CD4-positive, alpha-beta memory T cell (primary cell): ENCODE measurements at places on chromosomes 2 and 18.
A peak's percentile ranks its signal among the peaks of the same experiment; 100 is the strongest.

DNA sequence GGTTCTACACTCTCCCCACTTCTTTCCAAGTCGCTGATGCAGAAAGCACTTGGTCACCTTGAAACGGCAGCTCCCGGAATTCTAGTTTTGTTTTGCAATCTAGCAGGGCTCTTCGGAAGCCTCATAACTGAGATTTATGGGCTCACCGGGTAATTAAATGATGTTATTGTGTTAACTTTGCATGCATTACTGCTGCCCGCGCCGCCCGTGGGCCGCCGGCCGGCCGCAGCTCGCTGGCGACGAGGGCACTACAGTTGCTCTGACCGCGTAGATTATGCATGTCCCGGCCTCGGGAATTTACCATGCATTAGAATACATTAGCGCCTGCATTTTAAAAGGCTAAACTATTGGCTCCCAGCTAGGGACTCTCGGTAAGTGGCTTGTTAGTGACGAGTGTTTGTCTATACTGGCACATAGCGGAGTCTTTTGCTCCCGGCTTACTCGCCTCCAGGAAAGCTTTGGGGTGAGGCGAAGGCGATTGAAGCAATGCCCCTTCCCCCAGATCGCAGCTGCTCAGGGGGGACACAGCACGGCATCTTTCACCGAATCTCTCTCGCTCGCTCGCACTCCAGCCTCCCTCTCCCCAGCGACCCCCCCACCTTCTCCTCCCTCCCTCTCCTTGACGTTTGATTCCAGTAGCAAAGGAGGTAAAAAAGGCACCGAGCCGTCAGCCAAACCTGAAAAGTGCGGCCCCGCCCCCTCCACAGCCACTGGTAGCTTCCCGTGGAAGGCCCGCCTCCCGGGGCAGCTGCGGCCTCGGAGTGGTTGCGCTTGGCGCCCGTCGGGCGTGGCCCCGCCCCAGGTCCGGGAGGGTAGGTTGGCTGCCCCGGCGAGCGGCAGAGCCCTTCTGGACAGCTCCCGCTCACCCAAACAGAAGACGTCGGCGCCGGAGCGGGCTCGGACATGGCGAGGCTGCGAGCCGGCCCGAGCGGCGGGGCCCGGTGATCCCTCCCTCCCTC lies at the start of gene ONECUT2:
ONECUT2 (plus strand) TSS at position 839 of the 959 bp plus-strand sequence. CDS start 343 bp downstream, outside the sequence.
- peak; percentile 39 for DNase-seq

GRCh38 chr18:45802814-45803492 lies 22.5 kb upstream of the SIGLEC15 start:
- DNase-seq, result no peak

GRCh38 chr2:208118918-208119317 lies 5.4 kb downstream of the CRYGD start:
- DNase-seq, result no peak

DNA sequence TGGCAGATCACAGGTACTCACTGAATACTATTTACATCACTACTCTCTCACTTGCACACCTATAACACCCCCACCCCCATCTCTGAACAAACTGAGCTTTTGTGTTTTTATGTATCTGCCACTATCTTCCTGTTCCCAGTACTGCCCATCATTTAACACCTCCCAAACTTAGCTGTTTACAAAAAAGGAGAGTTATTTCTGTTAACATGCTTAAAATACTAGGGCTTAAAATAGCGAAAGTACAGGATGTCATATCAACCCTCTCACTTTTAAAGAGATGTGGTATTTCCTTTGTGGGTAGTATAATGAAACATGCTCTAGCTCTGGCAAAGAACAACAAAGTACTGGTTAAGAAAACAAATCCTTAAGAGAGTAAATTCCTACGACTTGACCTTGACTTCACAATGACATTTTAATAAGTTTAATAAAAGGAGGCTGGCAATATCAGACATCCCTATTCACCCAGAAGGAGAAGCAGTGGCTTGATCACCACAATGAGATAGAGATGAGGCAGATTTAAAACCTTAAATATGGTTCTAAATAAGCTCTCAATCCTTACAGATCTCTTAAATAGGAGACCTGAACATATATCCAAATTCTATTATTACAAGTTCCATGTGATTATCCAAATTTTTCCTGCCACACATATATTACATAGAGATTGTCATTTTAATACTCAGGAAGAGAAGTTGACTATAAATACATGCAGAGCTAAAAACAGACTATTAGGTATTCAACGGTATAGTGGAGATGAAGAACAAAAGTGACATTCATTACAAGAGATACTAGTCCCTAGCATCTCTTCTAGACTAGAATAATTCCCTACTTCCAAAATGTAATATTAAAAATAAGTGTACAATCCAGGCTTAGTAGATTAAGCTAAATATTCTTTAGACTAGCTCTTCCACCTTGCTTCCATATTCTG lies 36.9 kb downstream of the TRAK2 start:
- peak; percentile 43 for DNase-seq

- DNase-seq, result no peak
These were observed 167.3 kb upstream of the GLI2 start for GRCh38 chr2:120568089-120568974.

- DNase-seq, result no peak
These were observed 21.1 kb downstream of the MBP start for GRCh38 chr18:77111449-77111848.

DNA sequence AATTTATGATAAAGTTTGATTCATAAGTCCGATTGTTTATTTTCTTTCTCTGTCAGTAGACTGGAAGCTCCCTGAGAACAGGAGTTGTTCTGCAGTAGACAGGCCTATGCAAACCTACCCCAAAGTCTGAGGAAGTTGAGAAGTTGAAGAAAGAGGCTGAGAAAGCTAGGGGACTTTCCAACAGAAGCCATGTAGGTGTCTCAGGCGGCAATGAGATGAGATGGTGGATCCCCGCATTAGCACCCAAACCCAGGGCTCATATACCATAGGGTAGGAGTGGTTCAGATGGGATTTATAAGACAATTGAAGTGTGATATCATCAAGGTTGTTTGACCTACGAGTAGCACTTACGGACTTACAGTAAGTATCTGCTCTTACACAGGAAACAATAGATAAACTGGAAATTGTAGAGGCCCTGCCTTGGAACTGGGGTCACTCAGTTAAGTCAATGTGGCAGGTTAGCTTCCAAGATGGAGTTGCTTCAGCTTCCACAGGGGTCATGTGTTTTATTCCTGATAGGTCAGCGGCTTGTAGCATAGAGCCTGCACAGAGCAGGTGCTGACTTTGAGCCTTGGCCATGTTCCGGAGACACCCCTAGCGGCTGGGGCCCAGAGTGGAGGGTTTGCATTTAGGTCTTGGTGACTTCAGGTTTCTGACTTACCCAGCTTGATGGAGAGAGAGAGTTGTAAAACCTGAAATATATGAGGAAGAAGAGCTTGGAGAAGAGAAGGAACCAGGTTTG lies 2.3 kb upstream of the PSD4 start:
- no peak for DNase-seq

DNA sequence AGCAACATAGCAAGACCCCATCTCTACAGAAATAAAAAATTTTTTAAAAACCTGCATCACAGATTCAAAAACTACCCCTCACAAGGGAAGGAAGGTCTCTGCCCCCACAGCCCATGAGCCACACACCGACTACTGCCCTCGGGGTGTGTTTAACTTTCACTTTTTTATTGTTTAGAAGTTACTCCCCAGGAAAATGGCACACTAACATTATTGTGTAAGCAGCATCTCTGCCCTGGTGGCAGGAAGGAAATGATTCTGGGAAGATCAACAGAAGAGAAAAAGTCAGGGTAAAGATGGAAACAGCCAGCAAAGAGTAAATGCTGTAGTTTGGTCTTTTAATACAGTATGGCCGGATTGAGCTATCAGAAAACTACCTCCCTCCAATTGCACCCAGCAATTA lies 21.9 kb downstream of the TRABD2A start:
- no peak for DNase-seq
